ENCODE measurements at places on chromosomes 13 and 19.

DNA sequence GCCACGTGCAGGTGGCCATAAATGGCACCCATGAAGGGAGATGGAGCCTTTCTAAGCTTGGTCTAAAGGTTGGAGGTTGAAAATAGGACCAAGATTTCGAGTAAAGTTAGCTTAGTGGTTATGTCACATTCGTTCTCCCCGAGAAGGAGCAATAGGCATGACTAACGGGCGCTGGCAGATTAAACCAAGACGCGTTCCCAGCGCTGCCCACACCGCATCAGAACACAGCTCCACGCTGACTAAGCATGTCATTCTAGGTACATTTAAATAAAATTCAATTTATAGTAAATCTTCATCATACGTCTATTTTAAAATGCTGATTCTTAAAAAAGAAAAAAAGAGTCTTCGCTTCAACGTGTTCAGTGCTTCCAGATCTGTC, 95.0 kb upstream of the IRS2 start:
- no peak for DNase-seq

DNA sequence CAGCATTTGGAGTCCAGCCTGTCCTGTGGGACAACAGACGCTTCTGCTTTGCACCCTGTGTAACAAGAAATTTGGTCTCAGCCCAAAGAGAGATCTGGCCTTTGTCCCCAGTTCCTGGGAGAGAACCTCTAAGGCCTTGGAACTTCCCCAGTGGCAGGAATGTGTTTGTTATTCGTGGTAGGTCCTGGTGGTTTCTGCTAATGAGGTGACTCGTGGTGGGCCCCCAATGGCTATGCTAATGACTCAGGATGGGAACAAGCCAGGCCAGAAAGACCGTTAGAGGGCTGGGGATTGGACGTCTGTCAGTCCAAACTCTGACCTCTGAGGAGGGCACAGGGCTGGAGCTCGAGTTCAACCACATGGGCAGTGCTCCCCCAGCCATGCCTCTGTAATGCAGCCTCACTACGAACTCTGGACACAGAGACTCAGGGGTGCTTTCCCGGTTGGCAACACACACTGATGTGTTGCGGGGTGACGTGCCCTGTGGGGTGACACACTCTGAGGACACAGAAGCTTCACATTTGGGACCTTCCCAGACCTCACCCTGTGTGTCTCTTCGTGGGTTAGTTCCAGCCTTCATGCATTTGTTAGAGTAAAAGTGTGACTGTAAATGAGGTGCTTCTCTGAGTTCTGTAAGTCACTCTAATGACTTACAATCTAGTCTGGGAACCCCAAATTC, 38.9 kb downstream of the TEX29 start:
- DNase-seq: no peak

DNA sequence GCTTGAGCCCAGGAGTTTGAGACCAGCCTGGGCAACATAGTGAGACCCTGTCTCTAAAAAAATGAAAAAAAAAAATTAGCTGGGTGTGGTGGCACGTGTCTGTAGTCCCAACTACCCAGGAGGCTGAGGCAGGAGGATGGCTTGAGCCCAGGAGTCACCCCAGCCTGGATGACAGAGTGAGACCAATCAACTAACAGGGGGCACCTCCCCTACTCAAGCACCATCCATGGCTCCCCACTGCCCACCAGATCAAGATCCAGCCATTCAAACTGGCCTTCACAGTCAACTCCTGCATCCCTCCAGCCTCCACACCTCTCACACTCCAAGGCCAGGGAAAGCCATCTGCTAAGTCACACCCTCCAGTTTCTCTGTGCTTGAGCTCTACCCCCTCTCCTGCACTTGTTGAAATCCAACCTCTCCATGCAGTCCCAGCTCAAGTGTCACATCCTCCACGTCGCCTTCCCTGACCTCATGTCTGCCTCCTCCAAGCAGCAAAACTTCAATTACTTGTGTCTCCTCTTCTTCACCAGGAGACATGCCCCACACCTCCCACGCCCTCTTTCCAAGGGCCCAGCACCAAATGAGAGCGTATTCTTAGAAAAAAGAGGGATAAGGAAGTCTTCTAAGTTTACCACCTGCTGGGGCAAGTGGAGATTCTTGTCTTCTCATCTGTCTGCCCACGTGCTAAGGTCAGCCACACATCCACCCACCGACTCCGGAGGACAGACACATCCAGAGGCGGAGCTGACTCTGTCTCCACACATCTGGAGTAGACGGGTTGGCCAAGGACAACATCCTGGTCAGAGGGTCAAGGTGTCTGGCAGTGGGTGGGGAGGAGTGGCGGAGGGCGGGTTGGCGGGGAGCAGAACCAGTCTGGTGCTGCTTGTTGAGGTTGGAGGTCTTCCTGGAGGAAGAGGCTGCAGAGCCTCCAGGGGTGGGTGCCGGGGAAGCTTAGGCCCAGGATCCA, 974 bp upstream of the CYP4F22 start:
- no peak for DNase-seq

GRCh38 chr13:83895994-83896580, 13.8 kb upstream of the SLITRK1 start:
- DNase-seq: no peak

DNA sequence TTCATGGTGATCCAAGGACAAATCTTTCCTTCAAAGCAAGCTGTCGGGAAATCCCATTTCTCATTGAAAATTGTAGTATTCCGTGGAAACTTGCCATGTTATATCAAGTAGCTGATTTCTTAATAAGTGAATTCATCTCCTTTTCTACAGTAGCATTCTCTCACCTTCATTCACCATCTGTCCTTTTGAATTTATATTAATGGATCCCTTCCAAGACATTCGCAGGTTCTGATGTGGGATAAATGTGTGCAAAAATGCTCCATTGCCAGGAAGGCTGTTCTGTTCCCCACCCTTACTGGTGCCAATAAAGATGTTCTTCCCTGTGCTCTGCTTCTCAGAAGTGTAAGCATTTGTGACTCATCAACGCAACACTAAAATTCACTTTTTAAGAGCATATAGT, 36.2 kb downstream of the AMER2 start:
- DNase-seq: no peak

- DNase-seq: no peak
Measured at GRCh38 chr13:44374348-44374712, 706 bp downstream of the SERP2 start.

GRCh38 chr13:69487576-69487975, 620.0 kb upstream of the ATXN8OS start:
- DNase-seq: no peak

DNA sequence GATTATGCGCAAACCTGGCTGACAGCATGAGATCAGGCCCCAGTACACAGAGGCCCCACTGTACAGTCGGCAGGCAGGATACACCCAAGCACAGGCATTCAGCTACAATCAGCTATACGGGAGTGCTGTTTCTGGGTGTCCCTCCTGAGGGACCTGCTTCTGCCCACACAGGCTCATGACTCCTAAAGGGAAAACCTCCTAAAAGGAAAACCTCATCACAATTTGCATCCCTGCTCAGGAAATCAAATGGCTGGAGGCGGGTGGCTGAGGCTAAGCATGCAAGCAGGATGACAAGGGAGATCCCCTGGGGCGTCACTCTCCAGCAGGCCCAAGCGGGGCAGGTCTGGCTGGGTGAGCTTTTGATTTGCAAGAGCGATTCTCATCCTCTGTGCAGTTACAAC, 99.8 kb downstream of the CRYL1 start:
- DNase-seq: no peak

DNA sequence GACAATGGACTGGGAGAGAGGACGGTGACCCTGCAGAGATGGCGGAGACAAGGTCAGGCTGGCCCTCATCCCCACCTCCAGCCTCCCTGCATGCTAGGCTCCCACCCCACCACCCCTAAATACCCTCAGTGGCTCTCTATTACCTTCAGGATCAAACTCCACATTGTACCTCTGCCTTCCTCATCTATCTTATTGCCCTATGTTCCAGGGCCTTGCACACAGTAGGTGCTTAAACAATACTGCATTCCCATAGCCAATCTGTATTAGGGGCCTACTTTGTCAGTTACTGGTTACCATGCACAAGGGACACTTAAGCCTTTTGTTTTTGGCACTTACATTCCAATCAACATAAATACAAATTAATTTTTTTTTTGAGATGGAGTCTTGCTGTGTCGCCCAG, 6.5 kb downstream of the PALM3 start:
- no peak for DNase-seq

DNA sequence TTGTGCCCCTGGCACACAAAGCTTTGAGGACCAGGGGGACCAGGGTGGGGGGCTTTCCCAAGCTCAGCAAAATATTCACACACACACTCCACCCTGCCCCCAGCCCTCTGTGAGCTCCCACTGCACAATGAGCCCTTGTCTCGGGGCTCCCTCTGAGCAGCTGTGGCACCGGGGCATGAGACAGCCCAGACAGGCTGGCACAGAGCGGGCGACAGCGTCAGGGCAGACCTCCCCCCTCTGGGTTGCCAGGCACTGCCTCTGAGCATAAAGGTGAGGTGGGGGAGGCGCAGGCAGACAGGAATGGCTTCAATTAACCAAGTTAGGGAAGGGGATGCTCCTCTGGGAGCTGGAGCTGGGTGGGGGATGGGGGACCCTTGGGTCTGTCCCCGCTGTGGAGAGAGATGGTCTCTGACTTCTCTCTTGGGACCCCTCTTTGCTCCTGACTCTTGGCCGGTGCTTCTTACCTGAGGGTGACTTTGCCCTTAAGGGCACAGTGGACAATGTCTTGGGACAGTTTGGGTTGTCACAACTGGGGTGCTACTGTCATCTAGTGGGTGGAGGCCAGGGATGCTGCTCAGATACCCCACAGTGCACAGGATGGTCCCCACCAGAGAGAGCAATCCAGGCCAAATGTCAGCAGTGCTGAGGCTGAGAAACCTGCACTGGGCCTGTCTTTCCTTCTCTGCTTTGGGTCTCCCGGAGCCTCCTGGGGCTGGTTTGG, 30.3 kb downstream of the LYL1 start:
- DNase-seq: no peak

DNA sequence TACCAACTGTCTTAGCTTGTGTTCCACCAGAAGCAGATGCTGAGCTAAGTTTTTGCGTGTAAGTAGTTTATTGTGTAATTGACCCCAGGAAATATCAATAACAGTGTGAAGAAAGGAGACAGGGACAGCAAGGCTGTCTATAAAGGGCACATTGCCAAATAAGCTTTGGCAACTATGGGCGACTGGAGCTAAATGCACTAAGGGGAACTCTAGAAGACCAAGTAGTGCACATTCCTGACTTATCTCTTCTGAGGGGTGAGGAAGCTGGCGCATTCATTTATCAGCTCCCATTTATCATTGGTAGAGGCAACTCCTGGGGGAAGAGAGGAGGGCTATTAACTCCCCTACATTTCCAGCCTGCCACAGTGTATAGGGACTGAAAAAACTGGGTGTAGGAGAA, 135.0 kb downstream of the DLEU7 start:
- DNase-seq: peak; percentile 80

- no peak for DNase-seq
Measured at GRCh38 chr13:37059848-37060192, 332 bp upstream of the SUPT20H start.

GRCh38 chr19:5193192-5193591, 147.4 kb downstream of the PTPRS start:
- DNase-seq: no peak

DNA sequence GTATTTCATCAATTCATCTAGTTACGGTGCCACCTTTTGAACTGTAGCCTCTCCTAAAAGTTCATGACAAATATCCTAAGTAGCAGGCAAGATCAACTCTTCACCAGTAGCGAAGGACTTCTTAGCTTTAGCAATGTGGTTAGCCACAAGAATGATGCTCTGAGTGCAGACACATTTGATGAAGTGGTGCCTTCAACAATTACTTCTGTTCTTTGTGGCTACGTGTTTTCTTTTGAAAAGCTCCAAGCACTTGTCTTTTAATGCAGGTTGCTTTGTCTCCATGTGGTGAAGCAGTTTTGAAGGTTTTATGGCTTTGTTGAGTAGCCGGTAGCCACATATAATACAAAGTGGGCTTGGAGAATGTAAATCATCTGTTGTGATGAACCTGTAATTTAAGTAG, 194.7 kb downstream of the B3GLCT start:
- DNase-seq: no peak

DNA sequence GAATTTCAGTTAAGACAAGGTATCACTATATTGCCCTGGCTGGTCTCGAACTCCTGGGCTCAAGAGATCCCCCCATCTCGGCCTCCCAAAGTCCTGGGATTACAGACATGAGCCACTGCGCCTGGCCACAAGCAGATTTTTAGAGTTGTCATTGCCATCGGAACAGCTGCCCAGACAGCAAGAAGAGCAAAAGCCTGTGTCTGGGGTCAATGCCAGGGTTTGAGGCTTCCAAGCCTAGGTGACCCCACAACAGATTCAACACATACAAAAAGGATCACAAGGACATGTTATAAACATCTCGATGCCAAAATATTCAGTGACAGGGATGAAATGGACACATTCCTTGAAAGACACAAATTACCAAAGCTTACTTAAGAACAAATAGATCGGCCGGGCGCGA, 40.1 kb upstream of the KLF2 start:
- DNase-seq: no peak

Data from HL-60 (cell line).